HuH-7.5 (cell line): ENCODE measurements at places on chromosomes 12 and 14.
A peak's percentile ranks its signal among the peaks of the same experiment; 100 is the strongest.

DNA sequence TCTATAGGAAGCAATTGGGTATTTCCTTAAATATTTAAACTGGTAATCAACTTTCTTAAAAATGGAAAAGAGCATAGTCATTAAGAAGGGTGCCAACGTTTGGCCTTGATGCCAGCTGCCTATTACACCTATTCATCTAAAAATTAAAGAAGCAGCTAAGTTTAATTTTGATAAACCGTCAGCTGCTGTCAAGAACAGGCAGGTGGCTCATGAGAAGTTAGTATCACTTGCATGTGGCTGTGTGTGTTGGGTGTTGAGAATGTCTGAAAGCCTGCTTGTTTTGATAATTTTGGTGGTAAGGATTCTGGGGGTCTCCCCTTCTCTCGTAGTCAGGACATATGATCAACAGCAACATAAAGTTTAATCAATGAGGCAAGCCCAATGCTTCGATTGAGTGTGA, 6.5 kb downstream of the GLRX5 start:
- no peak for DNase-seq

DNA sequence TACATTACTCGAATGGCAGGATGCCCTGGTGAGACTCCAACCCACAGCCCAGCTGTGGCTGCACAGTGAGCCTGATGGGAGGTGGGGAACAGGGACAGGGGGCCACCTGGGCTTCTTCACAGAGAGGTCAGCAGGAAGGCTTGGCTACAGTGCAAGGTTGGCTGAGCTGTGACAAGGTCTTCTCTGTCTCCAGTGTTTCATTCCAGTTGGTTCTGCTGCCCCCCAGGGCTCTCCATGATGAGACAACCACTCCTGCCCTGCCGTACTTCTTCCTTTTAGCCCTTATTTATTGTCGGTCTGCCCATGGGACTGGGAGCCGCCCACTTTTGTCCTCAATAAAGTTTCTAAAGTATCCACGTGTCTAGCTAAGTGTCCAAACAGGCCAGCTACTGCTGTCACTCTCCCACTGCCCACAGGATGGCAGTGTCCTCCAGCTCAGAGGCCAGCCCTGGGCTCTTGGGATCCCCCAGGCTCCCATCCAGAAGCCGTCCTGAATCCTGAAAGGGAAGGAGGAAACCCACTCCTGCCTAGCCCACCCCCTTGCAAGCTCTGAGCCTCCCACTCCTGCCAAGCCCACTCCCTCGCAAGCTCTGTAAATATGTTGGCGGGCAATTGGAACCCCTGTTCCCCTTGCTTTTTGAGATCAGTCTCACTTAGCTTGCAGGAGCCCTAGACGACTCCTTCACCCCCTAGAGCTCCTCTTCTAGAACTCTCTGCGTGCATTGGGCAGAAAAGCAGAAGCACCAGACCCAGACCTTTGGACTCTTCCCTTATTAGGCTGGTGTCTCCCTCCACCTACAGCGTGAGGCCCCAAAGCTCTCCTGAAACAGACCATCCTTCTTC, 5.4 kb downstream of the C1QL4 start:
- DNase-seq = peak; percentile 96

DNA sequence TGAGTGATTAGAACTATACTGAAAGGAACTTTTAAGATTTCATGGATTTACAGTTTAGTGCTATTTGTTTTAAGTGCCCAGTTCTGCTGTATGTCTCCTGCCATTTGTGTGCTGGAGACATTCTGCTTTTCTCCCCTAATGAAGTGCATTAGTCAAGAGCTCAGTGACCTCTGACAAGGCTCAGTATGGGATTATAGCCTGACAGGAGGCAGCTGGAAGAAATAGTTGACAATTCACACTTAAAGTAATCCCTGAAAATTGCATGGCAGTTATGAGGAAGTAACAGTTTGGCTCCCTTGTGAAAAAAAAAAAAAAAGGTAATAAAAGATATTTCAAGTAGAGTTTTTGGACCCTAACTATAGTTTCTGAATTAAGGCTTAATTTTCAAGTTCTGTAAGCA, 70.3 kb downstream of the ALX1 start:
- DNase-seq = no peak

GRCh38 chr12:124848621-124849380, 14.9 kb downstream of the SCARB1 start:
- no peak for DNase-seq
